Esophagus squamous epithelium (tissue), 5 donors: ENCODE measurements at places on chromosomes 3 and 15.

GRCh38 chr15:72486144-72486543 is 12.0 kb downstream of the ARIH1 start:
- no peak for DNase-seq

DNA sequence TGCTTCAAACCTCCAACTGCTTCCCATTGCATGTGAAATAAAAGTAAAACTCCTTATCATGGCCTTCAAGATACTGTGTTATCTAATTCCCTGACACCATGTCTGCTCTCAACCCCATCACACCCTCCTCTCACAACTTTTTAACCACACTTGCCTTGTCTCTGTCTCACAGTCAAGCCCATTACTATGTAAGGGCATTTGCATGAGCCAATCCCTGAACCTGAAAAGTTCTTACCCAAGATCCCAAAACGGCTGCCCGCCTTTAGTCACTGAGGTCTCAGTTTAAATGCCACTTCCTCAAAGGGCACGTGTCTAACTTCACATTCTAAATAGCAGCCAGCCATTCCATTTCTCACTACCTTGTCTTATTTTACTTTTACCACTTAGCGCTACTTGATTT is 83.1 kb downstream of the SST start:
- DNase-seq = no peak

- no peak for DNase-seq
Measured at GRCh38 chr3:23539185-23539584, 266.6 kb upstream of the UBE2E1 start.

- DNase-seq = no peak
Measured at GRCh38 chr3:121957674-121958415, 63.6 kb downstream of the SLC15A2 start.

- no peak for DNase-seq
Measured at GRCh38 chr3:136247436-136247835, 2.7 kb upstream of the PCCB start.

GRCh38 chr3:157127268-157127667 is 32.7 kb downstream of the CCNL1 start:
- DNase-seq = no peak

GRCh38 chr3:194205675-194206133 is 69.8 kb downstream of the HES1 start:
- no peak for DNase-seq

DNA sequence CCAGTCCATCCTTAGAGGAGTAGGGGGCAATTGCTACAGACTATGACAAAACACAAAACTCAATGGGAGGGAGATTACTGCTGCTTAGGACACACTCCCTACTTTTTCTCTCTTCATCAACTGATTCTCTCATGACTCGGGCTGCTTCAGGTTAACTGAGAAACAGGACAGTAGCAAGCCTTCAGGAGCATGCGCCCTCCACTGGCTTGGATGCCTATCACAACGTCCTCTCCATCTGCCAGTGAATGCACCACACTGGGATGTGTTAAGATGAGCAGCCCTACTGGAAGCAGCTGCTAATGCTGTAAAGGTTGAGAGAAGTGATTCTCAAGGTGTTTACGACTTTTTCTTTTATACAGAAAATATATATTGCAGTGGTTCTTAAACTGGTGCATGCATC is 542.3 kb downstream of the EDEM1 start:
- no peak for DNase-seq

DNA sequence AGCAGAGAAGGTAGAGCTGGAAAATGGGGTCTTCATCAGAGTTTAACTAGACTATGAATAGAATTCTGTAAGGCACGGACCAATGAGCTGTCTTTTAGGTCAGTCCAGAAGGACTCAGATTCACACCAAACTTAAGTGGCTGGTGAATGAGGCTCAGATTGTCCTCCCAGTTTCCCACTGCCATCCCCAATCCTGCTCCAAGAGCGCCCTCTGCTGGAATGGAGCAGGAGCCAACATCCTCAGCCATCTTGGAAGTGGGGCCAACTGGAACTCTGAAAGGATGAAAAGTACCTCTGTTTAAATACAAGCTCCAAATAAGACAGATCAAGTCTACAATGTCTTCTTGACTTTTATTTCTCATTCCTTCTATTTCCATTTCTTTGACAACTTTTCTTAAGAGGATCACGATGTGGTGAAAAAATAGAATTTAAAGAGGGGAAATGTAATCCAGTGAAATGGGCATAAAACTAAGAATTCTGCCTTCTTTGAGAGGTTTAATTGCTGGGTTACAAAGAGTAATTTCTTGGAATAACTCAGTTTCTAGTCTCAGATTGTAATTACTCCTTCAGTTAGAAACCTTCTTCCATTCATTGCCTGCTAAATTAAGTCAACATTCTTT is 217.1 kb upstream of the TPRG1 start:
- DNase-seq = peak; percentile 9

- DNase-seq = no peak
Measured at GRCh38 chr3:45754461-45754860, 41.9 kb downstream of the SLC6A20 start.

DNA sequence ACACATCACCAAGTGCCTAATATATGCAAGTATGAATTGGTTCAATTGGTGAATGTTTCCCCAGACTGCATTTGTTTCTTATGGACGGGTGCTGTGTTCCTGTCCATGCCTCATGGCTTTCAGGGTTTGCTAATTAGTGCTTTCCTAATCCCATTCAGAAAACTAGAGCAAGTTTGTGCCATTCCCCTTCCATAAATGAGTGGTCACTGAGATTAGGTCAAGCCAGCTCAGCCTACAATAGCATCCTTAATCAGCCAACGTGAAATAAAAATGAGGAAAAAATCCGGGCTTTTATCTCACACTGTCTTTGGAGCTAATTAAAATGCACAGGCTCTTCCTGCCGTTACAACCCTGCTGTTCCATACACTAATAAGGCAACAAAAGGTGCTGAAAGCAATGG is 788.8 kb downstream of the ROBO1 start:
- DNase-seq = no peak

DNA sequence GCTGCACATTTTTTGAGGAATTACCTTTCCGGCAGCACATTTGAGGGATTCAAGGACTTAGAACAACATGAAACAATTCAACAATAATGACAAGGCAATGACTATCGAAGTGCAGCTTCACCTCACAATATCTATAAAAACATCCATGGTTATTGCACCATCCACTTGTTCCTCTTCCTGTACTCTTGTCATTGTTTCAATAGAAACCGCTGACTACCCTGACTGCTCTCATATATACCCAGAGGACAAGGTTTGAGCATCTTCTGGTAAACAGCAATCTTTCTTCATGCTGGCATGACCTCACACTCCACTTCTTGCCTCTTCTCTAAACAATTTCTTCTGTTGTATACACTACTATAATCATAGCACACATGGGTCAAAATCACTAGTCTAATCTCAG is 864.9 kb downstream of the FHIT start:
- DNase-seq = no peak

- no peak for DNase-seq
Measured at GRCh38 chr3:178950676-178951075, 120.9 kb downstream of the ZMAT3 start.

GRCh38 chr3:102471001-102471400 is 36.2 kb downstream of the ZPLD1 start:
- no peak for DNase-seq

DNA sequence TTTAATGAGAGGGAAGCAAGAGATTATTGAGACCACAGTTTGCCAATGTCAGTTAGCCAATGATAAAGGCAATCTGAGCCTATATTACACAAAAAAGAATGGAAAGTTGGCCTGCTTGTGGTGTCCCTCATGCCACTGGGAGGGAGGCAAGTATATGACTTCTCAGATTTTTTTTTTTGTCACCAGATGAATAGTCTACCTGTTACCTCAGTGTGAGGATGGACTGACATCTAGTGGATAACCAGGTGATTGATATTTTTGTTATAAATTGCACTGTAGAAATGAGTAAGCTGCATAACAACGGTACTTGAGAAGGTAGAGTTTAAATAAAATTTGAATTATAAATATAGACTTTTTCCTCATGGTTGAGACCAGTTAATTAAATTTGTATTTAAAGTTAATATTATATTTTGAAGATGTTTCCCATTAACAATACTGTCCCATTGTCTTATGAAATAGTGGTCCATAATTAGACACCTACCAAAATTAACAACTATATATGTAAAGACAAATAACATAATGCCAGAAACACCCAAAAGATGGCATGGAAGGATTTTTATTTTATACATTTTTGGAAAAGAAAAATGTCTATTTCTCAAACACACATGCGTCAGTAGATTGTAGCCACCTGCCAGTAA is 237.8 kb upstream of the GADL1 start:
- no peak for DNase-seq

- no peak for DNase-seq
Measured at GRCh38 chr3:128091586-128091985, 32.0 kb downstream of the RUVBL1 start.

DNA sequence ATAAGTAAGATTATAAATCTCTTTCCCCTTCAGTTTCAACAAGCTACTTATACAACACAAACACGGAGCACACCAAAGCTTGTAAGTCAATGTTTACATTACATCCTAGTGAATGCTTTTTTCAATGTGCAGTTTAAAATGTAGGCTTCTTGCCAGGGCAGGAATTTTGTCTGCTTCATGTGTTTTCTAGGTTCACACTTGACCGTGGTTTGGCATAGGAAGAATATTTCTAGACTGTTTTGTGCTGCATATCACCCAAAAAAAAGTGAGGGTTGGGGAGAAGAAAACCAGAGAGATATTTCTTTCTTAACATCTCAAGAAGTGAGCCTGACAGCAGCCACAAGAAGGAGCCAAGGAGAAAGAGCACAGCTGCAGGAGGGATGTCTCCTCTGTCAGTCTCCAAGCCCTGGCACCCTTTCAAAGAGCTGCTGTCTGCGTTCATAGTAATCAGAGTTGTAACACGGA is 255.8 kb downstream of the MEIS2 start:
- DNase-seq = no peak

DNA sequence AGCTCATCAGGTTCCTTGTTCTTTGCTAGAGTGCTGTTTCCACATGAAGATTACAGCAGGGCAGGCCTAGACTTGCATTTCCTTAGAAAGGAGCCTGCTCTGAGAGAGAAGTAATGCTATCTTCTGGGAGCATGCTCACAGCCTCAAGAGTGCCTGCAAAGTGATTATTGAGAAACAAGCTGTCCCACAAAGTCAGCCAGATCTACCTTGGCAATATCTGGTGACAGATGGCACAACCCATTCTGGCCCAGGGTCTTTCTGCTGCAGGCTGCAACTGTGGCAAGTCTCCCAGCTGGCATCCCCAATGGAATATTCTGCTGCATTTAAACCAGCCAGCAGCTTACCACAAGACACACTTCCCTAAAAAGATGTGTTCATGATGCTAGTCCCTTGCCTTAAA is 29.3 kb downstream of the MTMR10 start:
- no peak for DNase-seq

GRCh38 chr3:183212096-183212495 is 41.0 kb upstream of the B3GNT5 start:
- no peak for DNase-seq

- no peak for DNase-seq
Measured at GRCh38 chr15:22878103-22878502, 39.6 kb downstream of the NIPA2 start.

DNA sequence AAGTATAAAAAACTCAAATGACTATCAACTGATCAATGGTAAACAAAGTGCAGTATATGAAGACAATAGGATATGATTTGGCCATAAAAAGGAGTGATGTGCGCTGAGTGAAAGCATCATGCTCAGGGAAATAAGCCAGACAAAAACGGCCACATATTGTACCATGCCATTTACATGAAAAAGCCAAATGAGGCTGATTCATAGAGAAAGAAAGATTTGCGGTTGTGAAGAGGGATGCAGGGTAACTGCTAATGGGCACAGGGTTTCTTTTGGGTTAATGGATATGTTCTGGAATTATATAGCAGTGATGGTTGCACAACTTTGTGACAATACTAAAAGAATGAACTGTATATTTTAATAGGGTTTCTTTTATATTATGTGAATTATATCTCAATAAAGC is 877.2 kb upstream of the CFAP20DC start:
- no peak for DNase-seq

DNA sequence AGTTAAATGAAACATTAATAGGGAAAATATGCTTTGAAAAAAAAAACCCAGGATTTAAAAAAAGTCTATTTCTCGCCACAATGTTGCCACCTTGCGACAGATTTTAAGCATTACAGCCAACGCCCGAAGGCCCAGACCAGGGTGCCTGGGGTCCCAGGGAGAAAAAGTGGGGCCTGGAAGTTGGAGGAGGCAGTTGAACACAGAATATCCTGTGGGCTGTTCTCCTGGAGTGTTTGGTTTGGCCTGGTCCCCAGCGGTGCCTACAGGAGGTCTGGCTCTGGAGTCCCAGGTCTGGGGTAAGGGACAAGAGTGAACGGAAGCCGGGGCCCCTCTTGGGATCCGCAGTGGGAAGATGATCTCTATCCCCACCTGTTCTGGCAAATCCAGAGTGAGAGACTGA is 3.4 kb downstream of the RNU6-1 start:
- DNase-seq = no peak

GRCh38 chr3:76403556-76403955 is 618.2 kb upstream of the ZNF717 start:
- no peak for DNase-seq

- DNase-seq = no peak
Measured at GRCh38 chr15:90819390-90819789, 49.0 kb upstream of the FURIN start.

GRCh38 chr15:56824175-56824574 is 90.9 kb upstream of the ZNF280D start:
- DNase-seq = no peak

DNA sequence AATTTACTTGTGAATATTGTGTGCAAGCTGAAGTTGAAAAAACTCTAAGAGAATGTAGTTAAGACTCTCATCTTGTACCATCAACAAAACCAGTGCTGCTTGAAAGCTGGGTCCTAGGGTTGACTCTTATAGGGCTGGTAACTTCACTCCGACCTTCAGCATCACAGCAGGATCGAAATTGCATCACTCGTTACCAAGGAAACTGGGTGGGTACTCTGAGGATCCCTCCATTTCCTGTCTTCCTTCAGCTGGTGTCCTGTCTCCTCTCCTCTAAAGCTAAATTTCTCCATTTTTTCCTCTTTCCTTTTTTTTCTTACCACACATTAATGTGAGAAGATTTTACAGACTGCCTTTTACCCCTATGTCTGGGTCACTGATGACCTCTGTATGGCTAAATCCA is 3.0 kb upstream of the APH1B start:
- DNase-seq = no peak

- no peak for DNase-seq
Measured at GRCh38 chr3:18778598-18778997, 353.5 kb upstream of the SATB1 start.

GRCh38 chr15:22224241-22224671 is 143.9 kb downstream of the OR4M2 start:
- no peak for DNase-seq

GRCh38 chr3:12648384-12648959 is 15.4 kb downstream of the RAF1 start:
- no peak for DNase-seq

DNA sequence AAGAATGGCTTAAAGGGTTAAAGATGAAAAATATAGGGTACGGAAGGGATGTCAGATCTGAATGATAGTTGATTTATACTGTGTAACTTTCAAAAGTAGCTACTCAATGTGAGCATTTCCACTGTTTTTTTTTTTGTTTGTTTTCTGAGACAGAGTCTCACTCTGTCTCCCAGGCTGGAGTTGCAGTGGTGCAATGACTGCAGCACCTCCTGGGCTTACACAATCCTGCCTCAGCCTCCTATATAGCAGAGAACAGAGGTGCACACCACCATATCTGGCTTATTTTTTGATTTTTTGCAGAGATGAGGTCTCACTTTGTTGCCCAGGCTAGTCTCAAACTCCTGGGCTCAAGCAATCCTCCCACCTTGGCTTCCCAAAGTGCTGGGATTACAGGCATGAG is 9.9 kb upstream of the PXK start:
- DNase-seq = no peak

- no peak for DNase-seq
Measured at GRCh38 chr3:168859574-168859973, 763.9 kb upstream of the GOLIM4 start.
